ENCODE measurements at places on chromosomes 1 and 21.

DNA sequence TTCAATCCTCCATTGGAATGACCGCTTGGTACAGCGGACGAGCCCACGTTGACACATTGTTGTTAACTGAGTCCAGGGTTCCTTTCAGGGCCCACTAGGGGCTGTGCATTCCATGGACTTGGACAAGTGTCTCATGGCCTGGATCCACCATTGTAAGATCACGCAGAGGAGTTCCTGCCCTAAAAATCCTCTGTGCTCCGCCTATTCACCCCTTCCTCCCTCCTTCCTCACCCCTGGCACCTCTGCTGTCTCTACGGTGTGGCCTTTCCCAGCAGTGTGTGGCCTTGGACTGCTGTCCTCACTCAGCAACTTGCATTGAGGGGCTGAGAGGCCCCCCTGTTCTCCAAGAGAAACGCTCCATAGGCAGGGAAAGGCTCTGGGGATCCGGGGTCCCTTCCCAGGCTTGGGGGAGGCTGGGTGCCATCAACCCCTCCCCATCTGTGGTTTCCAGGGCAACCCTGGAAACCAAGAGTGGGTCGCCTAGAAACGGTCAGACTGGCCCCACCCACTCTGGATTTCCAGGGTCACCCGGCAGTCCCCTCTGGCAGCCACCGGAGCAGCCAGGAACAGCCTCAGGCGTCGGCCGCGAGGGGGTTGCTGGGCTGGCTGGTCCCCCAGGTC, 50.9 kb downstream of the MEGF6 start:
- DNase-seq: no peak

DNA sequence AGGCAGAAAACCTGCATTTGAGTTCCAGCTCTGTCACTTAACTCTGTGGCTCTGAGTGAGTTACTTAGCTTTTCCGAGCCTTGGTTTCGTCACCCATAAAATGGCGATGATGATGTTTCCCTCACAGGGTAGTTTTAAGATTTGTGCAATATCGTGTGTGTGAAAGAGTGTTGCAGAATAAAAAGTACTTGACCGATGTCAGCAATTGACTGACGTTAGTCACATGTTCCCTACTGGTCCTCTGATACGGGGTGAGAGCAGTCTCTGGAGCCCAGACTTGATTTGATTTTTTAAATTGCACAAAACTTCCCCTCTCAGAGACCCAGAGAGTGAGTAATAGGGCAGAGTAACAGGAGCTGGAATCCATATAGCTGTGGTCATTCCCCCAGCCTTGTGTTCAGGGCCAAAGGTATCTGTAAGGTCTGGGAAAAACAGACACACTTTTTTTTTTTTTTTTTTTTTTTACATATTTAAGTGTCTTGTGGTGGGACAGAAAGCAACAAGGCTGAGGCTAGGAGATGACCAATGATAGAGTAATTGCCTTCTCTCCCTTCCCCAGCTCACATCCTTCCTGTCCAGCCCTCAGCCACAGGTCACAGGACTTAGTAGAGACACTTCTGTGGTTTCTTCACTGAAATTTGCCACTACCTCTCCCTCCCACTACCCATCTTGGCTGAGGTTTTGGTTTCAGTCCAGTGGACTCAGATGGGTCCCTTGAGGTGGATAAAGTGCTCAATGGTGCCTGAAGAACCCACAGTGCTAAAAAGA, 2.0 kb downstream of the FCER1G start:
- no peak for DNase-seq

DNA sequence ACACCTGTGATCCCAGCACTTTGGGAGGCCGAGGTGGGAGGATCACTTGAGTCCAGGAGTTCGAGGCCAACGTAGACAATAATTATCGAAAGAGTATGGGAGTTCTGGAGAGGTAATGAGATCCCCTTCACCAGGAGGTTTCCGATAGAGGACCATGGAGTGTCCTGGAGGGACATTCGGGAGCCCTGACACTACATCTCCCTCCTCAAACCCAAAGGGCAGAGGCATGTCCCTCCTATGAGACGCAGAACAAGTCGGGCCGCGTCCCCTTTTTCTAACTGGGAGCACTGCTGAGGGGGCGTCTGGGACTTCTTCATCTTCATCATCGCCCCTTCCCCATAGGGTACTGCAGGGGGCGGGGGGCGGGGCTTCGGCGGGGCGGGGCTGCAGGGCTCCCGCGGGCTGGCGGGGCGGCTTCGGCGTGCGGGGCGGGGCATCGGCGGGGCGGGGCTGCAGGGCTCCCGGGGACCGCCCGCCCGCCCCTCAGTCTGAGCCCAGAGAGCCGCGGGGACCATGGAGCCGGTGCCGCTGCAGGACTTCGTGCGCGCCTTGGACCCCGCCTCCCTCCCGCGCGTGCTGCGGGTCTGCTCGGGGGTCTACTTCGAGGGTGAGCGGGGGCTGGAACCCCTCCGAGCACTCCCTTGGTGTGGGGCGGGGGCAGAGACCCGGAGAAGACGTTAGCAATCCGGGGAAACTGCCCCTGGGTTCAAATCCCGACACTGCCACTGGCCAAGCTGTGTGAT, at the start of gene THEMIS2:
THEMIS2 (plus strand) TSS at position 486 of the 743 bp plus-strand sequence; CDS start at position 514, 28 bp downstream.
- peak; percentile 90 for DNase-seq

- DNase-seq: no peak
Observed at GRCh38 chr1:228842094-228842775, 107.0 kb downstream of the RHOU start.

DNA sequence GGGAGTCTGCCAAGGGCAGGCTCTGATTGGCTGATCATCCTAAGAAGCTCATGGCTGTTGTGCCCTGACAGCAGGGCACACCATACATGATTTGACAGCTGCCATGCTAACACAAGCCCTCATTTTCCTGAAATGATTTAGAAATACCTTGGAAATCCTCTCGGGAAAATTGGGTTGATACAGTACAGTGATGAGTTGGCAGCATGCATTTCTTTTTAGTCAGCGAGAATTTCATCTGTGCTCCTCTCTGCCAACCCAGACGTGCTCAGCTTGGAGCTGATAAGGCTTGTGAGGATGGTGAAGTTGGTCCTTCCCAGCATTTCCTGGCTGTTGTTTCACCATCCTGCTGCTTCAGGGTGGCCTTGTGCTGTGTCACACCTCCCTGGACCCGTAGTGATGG, 22.6 kb upstream of the KCNQ4 start:
- no peak for DNase-seq

GRCh38 chr1:180863158-180863775, 49.4 kb upstream of the KIAA1614 start:
- peak; percentile 33 for DNase-seq

GRCh38 chr1:108686614-108687313, 5.3 kb upstream of the PRPF38B start:
- no peak for DNase-seq

DNA sequence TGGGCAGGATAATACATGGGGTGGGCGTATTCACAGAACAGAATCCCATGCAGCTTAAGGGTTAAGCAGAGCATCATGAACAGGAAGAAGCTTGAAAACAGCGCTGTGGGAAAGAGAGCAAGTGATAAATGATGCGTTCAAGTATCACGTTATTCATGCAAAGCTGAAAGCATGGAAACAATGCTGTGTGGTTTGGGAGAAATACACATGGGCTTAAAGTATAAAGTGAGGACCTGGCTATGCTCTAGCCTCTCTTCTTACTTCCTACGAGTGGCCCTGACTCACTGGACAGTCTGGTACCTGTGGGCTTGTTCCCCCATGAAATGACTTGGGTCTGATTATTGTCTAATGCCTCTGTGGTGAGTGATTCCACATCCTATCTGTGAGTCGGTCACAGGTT, 25.7 kb downstream of the TMPRSS2 start:
- no peak for DNase-seq

DNA sequence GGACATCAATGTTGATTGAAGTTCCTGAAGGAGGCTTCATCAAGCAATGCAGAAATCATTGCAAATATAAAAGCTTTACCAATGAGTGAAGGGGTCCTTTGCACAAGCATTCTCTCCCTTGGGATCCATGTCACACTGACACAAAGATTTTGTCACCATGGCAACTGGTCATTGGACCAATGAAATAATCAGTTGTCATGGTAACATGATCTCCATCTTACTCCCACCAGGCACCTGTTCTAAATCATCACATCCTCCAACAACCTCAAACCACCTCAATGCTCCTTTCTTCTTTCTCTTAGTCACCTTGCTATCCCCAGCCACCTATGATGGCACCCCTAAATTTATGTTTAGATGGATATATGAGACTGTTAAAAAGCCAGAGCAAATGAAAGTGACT, 13.5 kb upstream of the FOXJ3 start:
- DNase-seq: no peak

GRCh38 chr1:209162651-209163050, 420.9 kb upstream of the CAMK1G start:
- no peak for DNase-seq

DNA sequence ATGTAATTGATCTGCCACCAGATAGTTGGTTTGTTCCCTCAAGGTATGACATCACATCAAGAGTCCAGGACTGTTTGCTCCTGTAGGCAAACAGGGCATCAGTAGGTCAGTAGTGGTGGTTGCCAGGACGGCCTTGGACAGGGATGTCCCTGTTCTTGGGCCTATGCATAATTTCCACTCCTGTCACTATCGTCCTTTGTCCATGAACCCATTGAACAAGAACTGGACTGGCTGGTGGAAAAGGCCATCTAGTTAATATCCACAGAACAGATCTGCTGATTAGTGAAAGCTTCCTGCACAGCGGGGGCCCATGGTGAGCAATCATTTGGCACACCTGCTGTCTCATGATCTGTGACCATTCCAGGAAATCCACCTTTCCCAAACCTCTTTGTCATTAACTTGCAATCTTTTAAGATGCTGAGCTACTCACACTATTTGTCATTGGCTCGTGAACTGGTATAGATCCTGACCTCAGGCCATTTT, 12.4 kb upstream of the BSDC1 start:
- DNase-seq: no peak

DNA sequence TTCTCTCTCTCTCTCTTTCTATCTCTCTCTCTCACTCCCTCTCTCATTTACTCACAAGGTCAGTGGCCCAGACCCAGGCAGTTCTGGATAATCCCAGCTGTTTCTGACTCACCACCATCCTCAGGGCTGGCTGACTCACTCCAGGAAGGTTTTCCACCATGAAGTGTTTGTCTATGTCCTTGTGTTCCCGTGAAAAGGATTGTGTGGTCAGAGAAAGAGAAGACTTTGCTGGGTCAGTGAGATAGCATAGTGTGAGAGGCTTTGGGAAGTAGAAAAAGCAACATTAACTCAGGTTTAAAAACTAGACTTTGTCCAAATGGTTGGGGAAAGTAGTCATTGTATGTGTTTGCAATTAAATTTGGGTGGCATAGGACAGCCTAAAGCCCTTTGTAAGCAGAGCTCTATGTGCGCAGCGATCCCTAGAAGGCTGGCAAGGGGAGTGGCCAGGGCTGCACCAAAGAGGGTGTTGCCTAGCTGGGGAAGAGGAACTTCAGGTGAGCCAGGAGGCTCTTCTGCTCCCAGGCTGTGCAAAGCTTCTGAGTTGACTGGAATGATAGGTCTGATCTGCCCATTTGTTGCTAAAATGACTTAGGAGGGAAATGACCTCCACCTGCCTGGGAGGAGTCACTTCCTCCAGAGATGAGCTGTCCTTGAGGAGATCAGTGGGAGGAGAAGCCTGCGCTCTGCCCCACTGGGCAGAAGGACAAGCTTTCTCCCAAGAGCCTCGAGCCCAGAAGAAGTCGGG, 4.9 kb upstream of the CAPN2 start:
- DNase-seq: no peak

GRCh38 chr21:35046263-35046624, 2.9 kb downstream of the RUNX1 start:
- no peak for DNase-seq

GRCh38 chr1:70992521-70992920, 55.1 kb downstream of the PTGER3 start:
- DNase-seq: no peak

DNA sequence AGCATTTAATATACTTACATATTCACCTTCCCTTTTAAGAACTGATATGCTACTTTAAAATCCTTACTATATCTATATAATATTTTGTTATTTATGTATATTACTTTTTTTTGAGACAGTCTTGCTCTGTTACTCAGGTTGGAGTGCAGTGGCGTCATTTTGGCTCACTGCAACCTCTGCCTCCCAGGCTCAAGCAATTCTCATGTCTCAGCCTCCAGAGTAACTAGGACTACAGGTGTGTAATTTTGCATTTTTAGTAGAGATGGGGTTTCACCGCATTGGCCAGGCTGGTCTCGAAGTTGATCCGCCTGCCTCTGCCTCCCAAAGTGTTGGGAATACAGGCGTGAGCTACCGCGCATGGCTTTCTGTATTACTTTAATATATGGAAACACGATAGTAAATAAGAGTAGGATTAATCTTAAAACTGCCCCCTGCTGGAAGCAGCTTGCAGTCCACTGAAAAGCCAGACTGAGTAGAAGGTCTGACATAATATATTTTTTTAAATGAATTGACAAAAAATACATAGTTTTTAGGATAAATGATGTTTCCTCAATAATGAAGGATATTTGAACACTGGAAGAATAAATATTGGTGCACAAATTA, 24.4 kb downstream of the RCAN3 start:
- no peak for DNase-seq

DNA sequence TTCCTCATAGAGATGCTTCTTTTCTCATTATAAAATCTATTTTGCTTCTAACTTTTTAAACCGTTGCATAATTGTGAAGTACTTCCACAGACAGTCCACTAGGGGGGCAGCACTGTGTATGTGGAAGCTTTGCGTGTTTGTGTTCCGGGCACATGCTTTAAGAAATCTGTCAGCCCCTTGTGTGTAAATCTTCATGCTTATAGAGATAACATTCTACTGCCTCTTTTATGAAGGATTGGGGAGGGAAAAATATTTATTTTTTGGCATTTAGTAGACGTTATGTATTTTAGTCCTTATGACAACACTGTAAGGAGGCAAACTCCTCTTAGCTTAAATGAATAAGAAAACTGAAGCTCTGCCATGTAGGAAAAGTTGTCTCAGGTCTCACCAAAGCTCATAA, 157.3 kb upstream of the PTGFR start:
- DNase-seq: peak; percentile 5
